ENCODE measurements at places on chromosomes 1 and 21.

DNA sequence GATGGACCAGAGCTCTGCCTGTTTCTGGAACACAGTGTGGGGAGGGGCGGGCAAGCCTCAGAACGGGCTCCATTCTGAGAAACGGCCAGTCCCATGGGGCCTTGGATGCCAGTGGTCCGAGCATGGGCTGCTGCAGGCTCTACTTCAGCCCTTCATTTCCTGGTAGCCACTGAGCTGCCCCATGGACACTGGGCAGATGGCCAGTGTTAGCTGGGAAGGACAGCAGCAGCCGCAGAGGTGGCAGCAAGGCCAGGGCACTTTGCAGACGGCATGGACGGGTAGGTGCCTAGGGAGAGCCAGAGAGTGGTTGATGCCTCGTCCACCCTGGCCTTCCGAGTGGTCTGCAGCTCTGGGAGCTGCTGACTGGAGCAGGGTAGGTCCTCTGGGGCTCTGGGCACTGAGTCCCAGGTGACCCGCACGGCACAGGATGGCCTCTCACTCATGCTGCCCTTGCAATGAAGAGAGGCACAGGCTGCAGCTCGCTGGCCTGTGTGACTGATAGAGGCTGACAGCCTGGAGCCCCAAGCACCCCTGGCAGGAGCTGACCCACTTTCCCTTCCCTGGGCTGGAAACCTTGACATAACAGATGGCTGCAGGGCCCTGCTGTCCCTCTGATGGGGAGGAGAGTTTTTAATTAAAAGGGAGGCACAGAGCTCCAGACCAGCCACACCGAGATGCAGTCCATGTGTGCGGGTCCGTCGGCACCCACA lies 87.7 kb upstream of the COL6A1 start:
- no peak for DNase-seq

DNA sequence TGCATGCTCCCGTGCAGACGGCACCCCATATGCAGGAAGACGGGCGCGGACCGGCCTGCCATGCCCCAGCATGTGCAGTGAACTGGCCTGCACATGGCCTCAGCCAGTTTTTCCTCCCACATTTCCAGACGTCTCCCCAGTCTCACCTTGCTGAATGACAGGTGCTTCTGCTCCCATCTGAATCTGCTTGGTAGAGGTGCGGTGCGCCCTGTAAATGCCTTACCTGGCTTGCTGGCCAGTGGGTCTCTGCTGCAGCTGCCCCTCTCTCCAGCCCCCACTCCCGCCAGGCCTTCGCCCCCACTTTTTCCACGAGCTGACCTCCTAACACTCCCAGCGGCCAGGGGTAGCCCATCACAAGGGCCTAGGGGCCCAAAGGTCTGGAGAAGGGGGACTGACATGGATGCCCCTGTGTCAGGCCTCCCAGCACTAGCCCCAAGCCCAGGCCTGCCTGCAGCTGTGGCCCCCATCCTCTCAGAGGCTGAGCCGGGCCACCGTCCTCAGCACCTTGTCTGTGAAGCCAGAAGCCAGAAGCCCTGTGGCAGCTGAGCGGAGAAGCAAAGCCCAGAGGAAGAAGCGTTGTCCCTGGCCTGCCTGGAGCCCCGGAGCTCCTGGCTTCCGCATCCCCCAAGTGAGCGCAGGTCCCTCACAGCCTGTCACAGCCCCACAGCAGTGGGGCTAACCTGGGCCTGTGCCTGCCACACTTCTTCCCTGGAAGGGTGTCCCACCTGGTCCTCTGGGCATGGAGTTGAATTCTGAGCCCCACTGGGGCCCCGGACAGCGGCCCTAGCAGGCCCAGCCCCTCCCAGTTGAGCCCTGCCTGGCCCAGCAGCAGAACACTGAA lies 3.7 kb upstream of the SLC19A1 start:
- no peak for DNase-seq

GRCh38 chr21:14901482-14901958 lies 163.3 kb downstream of the NRIP1 start:
- no peak for DNase-seq

DNA sequence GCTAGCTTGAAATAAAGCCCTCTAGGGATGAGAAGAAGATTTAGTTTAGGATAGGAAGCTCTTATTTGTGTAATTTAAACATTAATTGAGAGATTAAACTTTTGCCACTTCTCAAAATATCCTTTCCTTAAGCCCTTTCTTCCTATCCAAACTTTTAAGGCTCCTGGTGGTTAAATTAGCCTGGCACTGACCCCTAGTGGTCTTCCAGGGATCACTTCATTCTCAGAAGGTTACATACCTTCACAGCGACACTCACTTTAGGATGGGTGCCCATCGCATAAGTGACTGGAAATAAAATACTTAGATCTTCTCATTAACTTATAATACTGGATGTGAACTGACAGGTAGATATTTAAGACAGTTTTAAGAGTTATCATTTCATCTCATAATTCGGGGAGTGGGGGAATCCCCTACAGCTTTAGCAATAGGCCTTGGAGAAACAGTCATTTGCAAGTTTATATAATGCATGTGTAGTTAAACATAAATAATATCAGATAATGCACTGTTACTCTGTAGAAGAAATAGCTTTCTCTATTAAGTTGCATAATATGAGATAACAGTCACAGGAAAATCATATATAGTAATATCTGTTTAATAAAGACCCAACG lies 7.4 kb downstream of the LHX9 start:
- DNase-seq, result peak; percentile 52

DNA sequence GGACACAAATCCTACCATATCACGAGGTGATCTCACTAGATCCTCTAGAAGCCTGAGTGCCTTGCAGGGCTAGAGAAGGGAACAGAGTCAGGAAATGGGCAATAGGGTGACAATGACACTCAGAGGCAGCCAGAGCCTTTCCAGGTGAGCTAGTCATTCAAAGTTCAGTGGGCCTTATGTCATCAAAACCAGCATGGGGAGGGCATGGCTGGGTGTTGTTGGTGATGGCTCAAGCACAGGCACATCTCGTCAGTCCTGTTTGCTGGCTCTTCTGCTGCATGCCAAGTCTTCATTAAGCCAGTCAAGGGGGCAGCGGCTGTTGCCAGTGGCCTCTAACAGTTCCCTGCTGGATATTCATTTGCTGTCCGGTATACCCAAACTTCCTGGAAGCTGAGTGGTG lies 99.6 kb upstream of the USP24 start:
- DNase-seq, result no peak

GRCh38 chr1:94115254-94115899 lies 5.6 kb downstream of the ABCA4 start:
- no peak for DNase-seq

GRCh38 chr1:156904187-156904959 lies 10.9 kb downstream of the PEAR1 start:
- DNase-seq, result no peak

DNA sequence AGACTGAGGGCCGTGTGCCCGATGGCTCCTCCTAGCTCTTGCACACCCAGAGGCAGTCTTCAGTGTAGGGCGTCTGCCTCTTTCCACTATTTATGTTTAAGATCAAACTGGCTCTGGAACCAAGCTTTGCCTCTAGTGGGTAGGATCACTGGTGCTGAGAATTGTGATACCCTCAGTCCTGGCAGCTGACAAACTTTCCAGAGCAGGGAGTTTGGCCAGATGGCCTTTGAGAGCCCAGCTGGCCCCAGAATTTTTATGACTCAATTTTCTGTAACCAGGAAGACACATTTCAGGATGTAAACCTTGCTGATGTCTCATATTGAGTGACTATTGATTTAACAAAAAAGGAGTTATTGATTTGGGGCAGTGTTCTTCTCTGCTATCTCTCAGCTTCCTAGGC lies 6.7 kb downstream of the COQ8A start:
- no peak for DNase-seq

Data from fibroblast of the conjunctiva (primary cell).